ENCODE measurements at places on chromosomes 3 and 15. TPM values are rescaled to one million over a fixed set of nuclear protein-coding genes. Genes with fewer than 3 reads are reported as not detected.

Gene HAUS2
- 33.0 TPM for total RNA-seq

Gene LSMEM2
- not detected for total RNA-seq

Gene PLCB2
- total RNA-seq, result 69.7 TPM

Gene C2CD4A
- total RNA-seq, result not detected

Gene GCNT3
- not detected for total RNA-seq

Gene LEKR1
- total RNA-seq, result 0.34 TPM

Gene TMF1
- 35.7 TPM for total RNA-seq

Gene LCTL
- total RNA-seq, result not detected

Gene RAB43
- 7.5 TPM for total RNA-seq

Gene SAMMSON
- total RNA-seq, result 0.94 TPM

Gene NDUFAF3
- total RNA-seq, result 95.4 TPM

Gene CYP1A1
- 6.0 TPM for total RNA-seq

Gene SAMD7
- not detected for total RNA-seq

Gene XCR1
- not detected for total RNA-seq

Gene MORC1
- not detected for total RNA-seq

Gene AMOTL2
- total RNA-seq, result 92.4 TPM

Gene CDCP1
- 0.19 TPM for total RNA-seq

Gene ITGA11
- 8.3 TPM for total RNA-seq

Gene XPC
- total RNA-seq, result 41.8 TPM

Gene MESP2
- not detected for total RNA-seq

Gene TUBGCP5
- 24.5 TPM for total RNA-seq

Gene PIGBOS1
- total RNA-seq, result 12.8 TPM

Gene FBN1
- total RNA-seq, result 128 TPM
